ENCODE measurements at places on chromosomes 5 and 9. TPM values are rescaled to one million over a fixed set of nuclear protein-coding genes. Genes with fewer than 3 reads are reported as not detected.

DNA sequence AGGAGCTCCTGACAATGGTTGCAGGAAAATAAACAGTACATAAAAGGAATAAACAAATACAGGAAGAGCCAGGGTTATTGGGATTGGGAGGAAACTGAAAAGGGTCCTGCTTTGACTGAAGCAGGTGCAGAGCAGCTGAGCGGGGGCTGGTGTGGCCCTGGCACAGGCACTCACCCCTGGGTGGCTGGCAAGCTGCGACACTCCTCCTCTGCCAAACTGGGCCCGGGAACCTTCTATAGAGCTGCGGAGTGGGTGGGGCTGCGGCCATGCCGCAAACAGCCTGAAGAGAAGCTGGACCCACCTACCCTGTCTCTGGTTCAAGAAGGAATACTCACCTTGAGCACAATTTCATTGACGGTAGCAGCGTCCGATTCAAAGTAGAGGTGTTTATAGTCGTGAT lies 182.5 kb downstream of the GAPVD1 start:
- no peak overlapping the region for H3K27ac ChIP-seq
- H3K4me3 ChIP-seq = no peak overlapping the region
- no peaks in the 10 kb centered on the region for H3K36me3 ChIP-seq
- no peaks in the 10 kb centered on the region for H3K27me3 ChIP-seq
- DNase-seq = no peak

DNA sequence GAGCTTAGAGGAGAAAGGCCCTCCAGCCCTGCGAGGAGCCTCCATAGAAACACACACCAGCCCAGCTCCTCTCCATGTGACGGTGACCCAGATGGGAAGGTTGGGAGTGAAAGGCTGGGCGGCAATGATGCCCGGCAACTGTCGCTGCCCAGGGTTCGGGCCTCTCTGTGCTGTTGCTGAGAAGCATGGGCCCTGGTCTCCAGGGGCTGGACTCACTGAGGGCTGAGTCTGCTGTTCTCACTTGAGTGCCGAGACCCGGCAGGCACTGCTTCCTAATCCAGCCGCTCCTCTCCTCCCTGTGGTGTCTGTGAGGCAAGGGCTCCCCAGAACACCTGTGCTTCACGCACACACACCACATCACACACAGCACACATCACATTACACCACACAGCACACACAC lies 493.6 kb downstream of the GADD45G start:
- no peak for DNase-seq
- H3K27me3 ChIP-seq = peaks cover 3% of the 10 kb centered on the region
- H3K4me3 ChIP-seq = no peak overlapping the region
- no peaks in the 10 kb centered on the region for H3K36me3 ChIP-seq

- H3K36me3 ChIP-seq = no peaks in the 10 kb centered on the region
- no peaks in the 10 kb centered on the region for H3K27me3 ChIP-seq
- peaks cover 4% of the 10 kb centered on the region for H3K4me1 ChIP-seq
- no peak for DNase-seq
- no peak overlapping the region for H3K4me3 ChIP-seq
Measured at GRCh38 chr5:6493681-6494454, 45.2 kb downstream of the UBE2QL1 start.

DNA sequence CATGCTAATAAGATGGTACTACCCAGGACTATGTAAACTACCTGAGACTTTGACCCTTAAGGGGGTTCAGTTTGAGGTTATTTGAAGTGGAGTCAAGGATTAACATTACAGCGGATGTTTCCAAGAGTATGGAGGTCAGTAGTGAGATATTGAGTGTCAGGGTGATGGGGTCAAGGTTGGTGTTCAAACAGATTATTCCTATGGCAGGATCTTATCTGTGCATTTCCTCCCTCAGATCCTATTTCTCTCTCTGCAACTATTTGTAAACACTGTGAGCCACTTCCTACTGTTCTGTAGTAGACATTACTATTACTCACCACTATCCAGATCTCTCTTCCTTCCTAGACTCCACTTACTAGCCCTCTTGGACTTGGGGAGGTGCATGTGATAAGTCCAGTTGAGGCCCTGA lies 54.0 kb upstream of the STOM start:
- H3K27me3 ChIP-seq = peaks cover 12% of the 10 kb centered on the region
- DNase-seq = no peak
- no peaks in the 10 kb centered on the region for H3K36me3 ChIP-seq
- H3K4me3 ChIP-seq = no peak overlapping the region
- no peaks in the 10 kb centered on the region for H3K4me1 ChIP-seq
- no peak overlapping the region for H3K27ac ChIP-seq

Gene IGFBPL1
- not detected for total RNA-seq

- H3K27ac ChIP-seq = no peak overlapping the region
- DNase-seq = no peak
- H3K4me3 ChIP-seq = no peak overlapping the region
- H3K27me3 ChIP-seq = no peaks in the 10 kb centered on the region
Measured at GRCh38 chr9:122059214-122059954, 33.7 kb downstream of the TTLL11 start.

DNA sequence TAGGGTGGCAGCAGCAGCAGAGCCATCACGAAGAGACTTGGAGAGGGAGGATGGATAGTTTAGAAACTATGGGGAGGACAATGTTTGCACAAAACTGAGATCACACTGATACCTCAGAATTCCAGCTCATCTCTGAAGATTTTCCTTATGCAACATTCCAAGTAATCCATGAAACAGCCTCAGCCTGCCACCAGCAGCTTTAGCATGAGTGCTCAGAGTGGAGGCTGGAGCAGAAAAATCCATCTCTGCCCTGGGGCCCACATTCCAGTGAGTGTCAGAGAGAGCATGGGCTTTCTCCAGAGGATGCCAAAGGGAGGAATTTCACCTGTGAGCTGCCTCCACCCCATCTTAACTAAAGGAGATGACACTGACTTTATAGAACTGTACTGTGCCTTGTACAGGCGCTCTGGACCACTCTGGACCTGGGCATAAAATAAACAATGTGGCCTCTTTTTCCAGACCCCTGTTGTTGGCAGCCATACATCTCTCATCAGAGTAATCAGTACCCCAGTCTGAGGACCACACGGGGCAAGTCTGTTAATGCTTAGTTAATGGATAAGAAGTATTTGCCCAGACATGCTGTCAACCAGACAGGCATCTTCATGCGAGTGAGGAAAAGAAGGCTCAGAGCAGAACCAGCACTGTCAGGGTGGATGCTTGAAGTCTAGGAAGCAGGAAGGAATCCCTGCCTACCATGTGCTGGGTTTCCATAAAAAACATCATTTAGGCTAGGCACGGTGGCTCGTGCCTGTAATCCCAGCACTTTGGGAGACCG lies 440.9 kb downstream of the ENC1 start:
- H3K36me3 ChIP-seq = no peaks in the 10 kb centered on the region
- no peak overlapping the region for H3K4me3 ChIP-seq
- DNase-seq = no peak
- no peaks in the 10 kb centered on the region for H3K27me3 ChIP-seq
- H3K4me1 ChIP-seq = no peaks in the 10 kb centered on the region

Gene FCN1
- total RNA-seq = 2.2 TPM

Data from B cell (primary cell).